HuH-7 (cell line): ENCODE measurements at places on chromosomes 1 and 21.

GRCh38 chr1:213840575-213840974, 147.2 kb upstream of the PROX1 start:
- no peak for DNase-seq

- DNase-seq = no peak
Observed at GRCh38 chr21:35565204-35565611, 495.1 kb downstream of the SETD4 start.

- no peak for DNase-seq
Observed at GRCh38 chr1:47854552-47855144, 142.5 kb downstream of the TRABD2B start.

DNA sequence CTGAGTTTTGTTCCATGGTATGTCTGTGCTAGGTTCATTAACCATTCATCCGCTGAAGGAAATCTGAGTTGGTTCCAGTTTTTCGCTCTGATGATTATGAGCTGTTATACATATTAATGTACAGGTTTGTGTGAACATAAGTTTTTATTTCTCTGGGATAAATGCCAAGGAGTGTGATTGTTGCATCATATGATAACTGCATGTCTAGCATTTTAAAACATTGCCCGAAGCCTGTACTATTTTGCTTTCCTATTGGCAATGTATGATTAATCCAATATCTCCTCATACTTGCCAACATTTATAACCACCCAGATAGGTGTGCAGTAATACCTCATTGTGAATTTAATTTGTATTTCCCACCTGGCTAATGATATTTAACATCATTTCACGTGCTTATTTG, 322.7 kb downstream of the ZNF326 start:
- no peak for DNase-seq

DNA sequence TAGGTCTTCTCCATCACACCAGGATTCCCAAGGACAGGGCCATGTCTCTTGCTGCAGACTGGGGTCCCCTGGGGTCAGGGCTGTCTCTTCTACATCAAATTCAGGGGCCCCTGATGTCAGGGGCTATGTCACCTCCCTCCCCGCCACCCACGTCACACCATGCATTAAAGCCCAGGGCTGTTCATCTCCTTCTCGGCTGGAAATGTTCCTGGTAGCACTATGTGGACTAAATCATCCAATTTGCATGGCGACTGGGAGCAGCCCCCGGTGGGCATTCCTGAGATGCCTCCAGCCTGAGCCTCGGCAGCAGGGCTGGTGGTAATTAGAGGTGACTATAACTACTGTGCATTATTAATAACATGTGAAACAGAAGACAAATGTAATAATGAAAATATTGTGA, 151.7 kb upstream of the HMGB4 start:
- no peak for DNase-seq

DNA sequence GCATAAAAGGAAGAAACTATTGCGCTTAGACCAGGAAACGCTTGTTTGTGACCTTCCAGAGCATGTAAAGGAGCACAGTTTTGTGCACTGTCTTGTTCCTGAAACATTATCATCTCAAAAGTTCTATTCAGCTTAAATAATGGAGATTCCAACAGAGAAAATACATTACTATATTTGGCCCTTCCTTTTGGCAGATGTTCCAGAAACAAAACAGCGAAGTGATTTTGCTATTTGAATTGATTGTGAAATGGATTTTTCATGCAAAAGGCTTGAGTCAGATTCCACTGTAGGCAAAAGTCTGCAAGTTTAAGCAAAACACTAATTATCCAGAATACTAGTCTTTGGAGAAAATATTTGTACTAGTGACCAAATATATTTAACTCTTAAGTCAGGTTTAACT, 80.3 kb upstream of the PTBP2 start:
- DNase-seq = no peak

DNA sequence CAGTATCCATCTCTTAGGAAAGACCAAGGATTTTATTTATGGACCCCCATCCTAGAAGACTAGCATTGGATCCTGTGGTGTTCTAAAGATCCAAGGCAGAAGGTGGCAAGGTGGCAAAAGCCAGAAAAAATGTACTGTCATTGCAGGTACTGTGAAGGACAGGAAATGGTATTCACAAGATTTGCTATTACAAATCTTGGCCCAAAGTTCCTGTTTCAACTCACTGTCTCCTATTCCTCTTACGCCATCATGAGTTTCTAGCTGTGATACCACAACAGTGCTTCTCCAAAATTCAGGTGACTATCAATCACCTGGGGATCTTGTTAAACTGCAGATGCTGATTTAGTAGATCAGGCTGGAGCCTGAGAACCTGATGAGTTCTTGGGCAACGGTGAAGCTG, 21.4 kb downstream of the ACP6 start:
- no peak for DNase-seq

DNA sequence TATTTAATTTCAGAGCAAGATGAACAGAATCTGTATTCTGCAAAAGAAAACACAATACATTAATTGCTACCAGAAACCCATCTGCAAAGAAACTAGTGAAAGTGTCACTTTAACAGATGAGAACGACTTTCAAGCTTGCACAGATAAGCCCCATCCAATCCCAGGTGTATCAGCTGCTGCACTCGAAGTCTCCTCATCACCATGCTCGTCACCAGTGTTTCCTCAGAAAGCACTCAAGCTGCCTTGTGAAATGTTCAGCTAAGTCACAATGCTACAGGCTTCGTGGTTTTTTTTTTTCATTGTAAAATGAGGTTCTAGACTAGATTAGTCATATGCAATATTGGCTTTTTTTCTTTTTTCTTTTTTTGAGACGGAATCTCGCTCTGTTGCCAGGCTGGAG, 3.3 kb upstream of the TOMM20 start:
- no peak for DNase-seq

DNA sequence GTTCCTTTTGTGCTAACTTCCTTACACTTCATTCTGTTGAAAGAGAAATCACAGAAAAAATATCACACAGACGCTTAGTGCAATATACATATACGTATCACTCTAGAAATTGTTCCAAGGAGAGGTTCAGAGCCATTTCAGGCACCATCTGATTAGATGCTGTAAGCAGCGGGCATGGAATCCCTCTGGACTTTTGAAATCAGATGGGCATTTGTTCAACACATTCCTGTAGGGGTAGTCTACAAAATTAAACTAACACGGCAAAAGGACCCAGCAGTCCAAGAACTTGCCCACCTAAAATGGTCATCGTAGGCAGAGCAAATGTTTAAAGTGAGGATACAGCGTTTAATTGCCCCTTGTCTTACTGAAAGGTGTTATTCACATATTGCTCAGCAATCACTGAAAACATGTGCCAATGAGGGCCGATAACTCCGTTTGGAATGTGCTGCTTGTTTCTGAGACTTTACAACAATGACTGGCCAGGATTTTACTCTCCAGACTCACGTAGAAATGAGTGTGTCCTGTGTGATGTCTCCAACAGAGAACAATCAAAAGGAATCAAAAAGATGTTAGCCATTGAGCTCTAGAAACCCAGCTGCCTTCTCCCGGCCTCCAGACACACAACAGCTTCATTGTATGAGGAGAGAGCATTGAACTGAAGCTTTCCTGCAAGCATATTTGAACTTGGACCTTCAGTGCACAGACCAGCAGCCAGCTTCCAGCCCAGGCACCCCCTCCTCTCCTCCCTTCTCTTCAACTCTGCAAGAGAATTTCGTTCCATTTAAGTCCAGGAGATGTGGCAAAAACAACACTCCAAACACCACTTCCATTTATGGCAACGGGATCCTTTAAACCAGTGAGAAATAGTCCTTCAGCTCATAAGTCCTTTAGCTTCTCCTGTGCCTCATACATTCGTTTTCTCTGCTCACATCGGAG, 32.1 kb upstream of the ADORA3 start:
- peak; percentile 64 for DNase-seq

GRCh38 chr1:4630561-4630960, 23.8 kb upstream of the AJAP1 start:
- no peak for DNase-seq

DNA sequence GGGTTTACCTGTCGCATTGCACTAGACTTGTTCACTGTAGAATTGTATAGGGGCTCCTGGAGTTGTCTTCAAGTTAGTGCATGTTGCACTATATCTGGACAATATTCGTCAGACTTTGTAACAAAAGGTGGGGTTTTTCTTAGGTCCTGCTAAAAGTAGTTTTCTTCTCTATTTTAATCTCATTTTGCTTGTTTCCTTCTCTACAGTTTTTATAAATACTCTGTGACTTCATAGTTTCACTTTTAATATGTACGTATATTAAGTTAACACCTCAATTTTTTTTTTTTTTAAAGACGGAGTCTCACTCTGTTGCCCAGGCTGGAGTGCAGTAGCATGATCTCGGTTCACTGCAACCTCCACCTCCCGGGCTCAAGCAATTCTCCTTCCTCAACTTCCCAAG, 26.5 kb upstream of the MRPS6 start:
- DNase-seq = no peak

DNA sequence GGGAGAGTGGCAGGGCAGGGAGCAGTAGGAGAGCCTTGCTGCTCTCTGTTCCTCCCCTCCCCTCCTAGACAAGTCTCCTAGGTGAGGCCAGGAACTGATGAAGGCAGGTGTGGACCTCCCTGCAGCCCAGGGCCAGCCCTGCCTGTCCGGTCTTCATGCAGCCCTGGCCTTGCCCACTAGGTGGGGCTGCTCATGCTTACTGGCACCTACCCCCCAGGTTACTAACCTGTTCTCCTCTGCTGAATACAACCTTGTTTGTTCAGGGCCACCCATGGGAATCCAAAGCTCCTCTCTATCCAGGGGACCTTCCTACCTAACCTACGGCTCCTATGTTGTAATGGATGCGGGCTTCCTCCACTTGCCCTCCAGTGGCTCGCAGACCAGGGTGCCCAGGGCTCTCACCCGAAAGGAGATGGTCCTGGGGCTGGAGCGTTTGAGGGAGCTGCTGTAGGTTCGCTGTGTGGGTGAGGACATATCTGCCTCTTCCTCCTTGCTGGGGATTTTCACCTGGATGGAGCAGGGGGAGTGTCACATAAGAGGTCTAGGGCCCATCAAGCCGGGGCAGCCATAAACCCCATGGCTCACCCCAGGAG, 7.9 kb upstream of the TNNT2 start:
- DNase-seq = peak; percentile 90

GRCh38 chr1:165994107-165994506, 166.7 kb downstream of the UCK2 start:
- DNase-seq = no peak

- no peak for DNase-seq
Observed at GRCh38 chr21:39144191-39144590, 39.1 kb downstream of the PSMG1 start.
